CD8-positive, alpha-beta memory T cell (primary cell): ENCODE measurements at places on chromosomes 13 and 19. TPM values are rescaled to one million over a fixed set of nuclear protein-coding genes. Genes with fewer than 3 reads are reported as not detected.
A peak's percentile ranks its signal among the peaks of the same experiment; 100 is the strongest.

DNA sequence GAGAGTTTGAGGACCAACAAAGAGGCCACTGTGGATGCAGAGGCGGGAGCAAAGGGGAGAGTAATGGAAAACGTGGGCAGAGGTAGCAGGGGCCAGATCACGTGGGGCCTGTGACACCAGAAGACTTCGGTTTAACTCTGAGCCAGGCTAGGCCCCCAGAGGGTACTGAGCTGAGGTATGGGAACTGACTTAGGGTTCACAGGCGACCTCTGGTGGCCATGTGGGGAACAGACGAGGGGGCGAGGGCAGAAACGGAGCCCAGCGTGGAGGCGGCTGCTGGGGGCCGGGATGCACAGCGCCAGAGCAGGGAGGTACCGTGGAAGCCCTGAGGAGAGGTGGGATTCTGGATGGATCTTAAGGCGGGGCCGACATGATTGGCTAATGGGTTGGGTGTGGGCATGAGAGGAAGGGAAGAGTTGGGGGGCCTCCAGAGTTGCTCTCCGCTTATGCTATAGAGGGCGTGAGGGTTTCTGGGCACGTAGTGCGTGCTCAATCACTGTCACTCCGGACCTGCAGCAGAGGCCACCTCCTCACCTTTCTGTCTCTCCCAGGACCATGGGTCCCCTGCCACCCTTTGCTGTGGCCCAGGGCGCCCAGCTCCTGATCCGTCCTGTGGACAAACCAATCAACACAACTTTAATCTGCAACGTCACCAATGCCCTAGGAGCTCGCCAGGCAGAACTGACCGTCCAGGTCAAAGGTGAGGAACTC lies 13.7 kb downstream of the PVR start:
- no peak overlapping the region for H3K27ac ChIP-seq
- no peaks in the 10 kb centered on the region for H3K4me1 ChIP-seq
- no peaks in the 10 kb centered on the region for H3K36me3 ChIP-seq
- DNase-seq = peak; percentile 48

The MAMSTR gene
- 0.69 TPM for total RNA-seq

GRCh38 chr19:53626976-53627375 lies 4.8 kb upstream of the DPRX start:
- H3K27ac ChIP-seq = no peak overlapping the region
- H3K4me1 ChIP-seq = no peaks in the 10 kb centered on the region
- H3K36me3 ChIP-seq = no peaks in the 10 kb centered on the region
- no peak overlapping the region for H3K4me3 ChIP-seq
- DNase-seq = no peak

The FAM174C gene
- total RNA-seq = 113 TPM

DNA sequence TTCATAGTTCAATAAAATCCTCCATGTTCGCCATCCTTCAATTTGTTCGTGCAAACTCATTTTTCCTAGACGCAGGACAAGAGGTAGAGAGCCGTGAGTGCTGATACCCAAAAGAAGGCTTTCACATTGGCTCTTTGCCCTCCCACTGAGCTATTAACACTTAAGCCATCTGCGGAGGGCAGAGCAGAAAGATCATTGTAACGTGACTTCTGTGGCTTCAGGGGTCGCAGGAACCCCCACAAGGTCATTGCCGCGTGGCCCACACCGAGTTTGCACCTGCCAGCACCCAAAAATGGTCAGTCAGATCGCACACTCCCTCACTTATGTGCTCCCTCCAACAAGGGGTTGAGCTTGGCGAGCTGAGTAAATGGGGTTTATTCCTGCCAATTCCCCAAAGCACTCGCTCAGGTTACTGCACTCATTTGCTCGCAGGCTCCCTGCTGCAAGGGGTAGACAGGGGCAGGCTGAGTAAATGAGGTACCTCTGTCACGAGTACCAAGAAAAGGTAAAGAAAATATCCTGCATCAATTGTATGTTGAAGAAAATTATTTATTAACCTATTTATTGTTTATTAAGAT lies 144.1 kb downstream of the PRR20E start:
- H3K27me3 ChIP-seq = no peaks in the 10 kb centered on the region
- no peak overlapping the region for H3K27ac ChIP-seq
- no peak for DNase-seq

DNA sequence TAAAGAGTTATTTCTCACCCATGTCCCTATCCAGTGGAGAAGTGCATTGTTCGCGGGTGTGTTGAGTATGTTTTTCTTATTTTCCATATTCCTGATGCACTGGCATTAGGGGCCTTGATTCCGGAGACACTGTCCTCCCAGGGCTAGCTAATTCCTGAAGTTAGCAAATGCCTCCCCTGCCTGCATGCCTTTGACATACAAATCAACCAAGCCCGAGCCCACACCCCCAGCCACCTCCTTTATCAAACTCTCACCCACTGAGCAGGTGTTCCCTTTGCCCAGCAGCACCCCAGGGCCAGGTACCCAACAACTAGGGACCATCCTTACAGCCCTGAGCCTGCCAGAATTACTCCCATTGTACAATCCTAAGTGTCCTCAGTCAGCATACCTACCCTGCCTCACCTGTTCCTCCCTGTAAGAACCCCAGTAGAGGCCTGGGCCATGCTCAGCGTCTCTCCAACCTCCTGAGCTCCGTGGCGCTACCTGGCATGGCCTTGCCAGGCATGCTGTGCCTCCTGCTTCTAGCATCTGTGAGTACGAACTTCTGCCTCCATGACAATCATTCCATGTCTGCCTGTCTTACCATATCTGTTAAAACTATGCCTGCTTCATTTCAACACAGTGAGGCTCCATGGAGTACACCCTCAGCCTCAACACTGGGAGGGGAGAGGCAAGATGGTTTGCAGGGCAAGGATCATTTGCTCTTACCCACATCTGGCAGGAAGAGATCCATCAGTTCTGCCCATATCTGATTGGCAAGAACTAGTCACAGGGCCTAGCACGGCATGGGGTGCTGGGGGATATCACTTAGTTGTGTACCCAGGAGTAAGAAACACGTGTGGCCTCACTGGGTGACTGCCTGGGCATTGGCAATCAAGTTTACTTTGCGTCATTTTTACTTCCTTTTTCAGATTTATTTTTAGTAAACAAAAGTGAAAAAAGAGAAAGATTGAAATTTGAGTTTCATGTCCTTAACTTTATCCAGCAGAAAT lies 203.9 kb downstream of the SHISA2 start:
- peaks cover 24% of the 10 kb centered on the region for H3K4me1 ChIP-seq
- H3K27ac ChIP-seq = no peak overlapping the region
- H3K4me3 ChIP-seq = peak overlapping the region; percentile 31
- H3K36me3 ChIP-seq = no peaks in the 10 kb centered on the region
- H3K27me3 ChIP-seq = no peaks in the 10 kb centered on the region
- DNase-seq = no peak

- H3K36me3 ChIP-seq = no peaks in the 10 kb centered on the region
- H3K4me3 ChIP-seq = no peak overlapping the region
- H3K27ac ChIP-seq = no peak overlapping the region
- DNase-seq = no peak
- no peaks in the 10 kb centered on the region for H3K27me3 ChIP-seq
Observed at GRCh38 chr13:72208112-72208645, 341.2 kb upstream of the DACH1 start.

GRCh38 chr13:89726690-89727435 lies 1620.6 kb upstream of the MIR17HG start:
- H3K36me3 ChIP-seq = no peaks in the 10 kb centered on the region
- no peaks in the 10 kb centered on the region for H3K4me1 ChIP-seq
- DNase-seq = no peak
- no peak overlapping the region for H3K4me3 ChIP-seq
- H3K27me3 ChIP-seq = no peaks in the 10 kb centered on the region

The PSG3 gene
- not detected for total RNA-seq

GRCh38 chr19:1250437-1251260 lies 2.3 kb downstream of the MIDN start:
- DNase-seq = peak; percentile 87
- peaks cover 33% of the 10 kb centered on the region for H3K4me1 ChIP-seq
- peaks cover 18% of the 10 kb centered on the region for H3K36me3 ChIP-seq
- H3K4me3 ChIP-seq = peak overlapping the region; percentile 83
- H3K27ac ChIP-seq = peak overlapping the region; percentile 92

DNA sequence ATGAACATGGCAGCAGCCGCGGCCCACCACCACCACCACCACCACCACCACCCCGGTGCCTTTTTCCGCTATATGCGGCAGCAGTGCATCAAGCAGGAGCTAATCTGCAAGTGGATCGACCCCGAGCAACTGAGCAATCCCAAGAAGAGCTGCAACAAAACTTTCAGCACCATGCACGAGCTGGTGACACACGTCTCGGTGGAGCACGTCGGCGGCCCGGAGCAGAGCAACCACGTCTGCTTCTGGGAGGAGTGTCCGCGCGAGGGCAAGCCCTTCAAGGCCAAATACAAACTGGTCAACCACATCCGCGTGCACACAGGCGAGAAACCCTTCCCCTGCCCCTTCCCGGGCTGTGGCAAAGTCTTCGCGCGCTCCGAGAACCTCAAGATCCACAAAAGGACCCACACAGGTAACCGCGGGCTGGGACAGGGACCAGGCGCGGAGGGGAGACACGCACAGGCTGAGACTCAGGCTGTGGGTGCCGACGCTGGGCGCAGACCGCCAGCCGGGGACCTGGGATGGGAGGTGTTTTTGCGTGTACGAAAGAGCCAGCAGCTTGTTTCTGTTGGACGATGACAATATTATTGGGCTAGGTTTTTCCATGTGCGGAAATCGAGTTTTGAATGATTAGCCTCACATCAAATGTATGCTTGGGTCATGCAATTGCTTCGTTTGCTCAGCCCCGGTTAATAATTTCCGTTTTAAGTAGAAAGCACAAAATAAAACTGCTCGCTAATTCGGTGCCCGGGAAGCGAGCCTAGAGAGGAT lies 1.3 kb downstream of the ZIC2 start:
- peaks cover 27% of the 10 kb centered on the region for H3K4me1 ChIP-seq
- H3K4me3 ChIP-seq = no peak overlapping the region
- peak overlapping the region; percentile 10 for H3K27ac ChIP-seq
- H3K36me3 ChIP-seq = no peaks in the 10 kb centered on the region

- no peak overlapping the region for H3K4me3 ChIP-seq
- no peaks in the 10 kb centered on the region for H3K36me3 ChIP-seq
- H3K27me3 ChIP-seq = no peaks in the 10 kb centered on the region
- no peak for DNase-seq
- H3K27ac ChIP-seq = no peak overlapping the region
Observed at GRCh38 chr19:33724021-33724720, 72.5 kb upstream of the KCTD15 start.

DNA sequence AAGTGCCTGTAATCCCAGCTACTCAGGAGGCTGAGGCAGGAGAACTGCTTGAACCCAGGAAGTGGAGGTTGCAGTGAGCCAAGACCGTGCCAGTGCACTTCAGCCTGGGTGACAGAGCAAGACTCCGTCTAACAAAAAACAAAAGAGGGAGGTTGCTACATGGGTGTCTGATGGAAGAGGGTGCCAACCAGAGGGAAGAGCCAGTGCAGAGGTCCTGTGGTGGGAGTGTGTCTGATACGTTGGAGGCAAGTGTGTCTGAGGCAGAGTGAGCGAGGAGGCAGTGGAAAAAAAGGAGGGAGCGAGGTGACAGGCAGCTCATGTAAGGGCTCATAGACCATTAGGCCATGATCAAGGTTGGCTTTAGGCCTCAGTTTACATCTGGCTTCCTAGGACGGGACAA lies 6.8 kb downstream of the PDE4A start:
- no peak overlapping the region for H3K4me3 ChIP-seq
- no peak overlapping the region for H3K27ac ChIP-seq
- DNase-seq = no peak
- H3K36me3 ChIP-seq = no peaks in the 10 kb centered on the region
- peaks cover 13% of the 10 kb centered on the region for H3K27me3 ChIP-seq

DNA sequence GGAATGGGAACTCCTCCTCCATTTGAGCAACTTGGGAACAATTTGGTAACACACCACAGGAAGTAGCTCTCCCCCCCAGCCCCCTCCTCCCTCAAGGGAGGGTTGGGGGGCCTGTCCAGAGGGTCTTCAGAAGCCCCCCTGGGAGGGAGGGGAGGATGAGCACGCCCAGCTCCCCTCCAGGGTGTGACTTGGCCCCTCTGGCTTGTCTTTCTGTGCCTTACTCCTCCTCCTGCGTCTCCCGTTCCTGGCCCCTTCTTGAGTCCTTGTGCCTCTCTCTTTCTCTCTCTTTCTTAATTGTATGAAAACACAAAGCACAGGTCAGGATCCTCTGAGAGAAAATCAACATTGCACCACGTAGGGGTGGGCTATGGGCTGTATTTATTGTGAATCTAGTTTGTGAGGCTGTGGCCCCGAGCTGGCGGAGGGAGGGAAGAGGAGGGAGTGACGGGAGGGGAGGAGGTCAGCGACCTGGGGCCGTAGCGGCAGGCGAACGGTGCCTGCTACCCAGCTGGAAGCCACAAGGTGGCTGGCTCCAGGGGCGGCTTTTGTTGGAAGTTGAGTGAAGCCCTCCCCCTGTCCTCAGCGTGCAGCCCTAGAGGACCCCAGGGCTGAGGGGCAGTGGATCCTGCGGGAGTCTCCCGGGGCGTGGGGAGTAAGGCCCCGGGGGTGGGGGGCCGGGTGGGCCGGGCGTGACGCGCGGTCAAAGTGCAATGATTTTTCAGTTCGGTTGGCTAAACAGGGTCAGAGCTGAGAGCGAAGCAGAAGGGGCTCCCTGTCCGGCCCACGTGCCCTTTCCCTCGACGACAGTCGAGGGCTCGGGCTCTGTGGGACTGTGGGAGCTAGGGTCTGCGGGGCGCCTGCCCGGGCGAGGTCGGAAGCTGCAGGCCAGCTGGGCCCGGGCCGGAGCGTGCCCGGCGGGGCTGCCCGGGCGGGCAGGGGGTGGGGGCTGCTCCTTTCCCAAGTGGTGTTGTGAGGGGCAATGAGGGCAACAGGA lies 6.4 kb downstream of the LYL1 start:
- H3K27ac ChIP-seq = peak overlapping the region; percentile 59
- no peaks in the 10 kb centered on the region for H3K36me3 ChIP-seq
- DNase-seq = no peak
- no peak overlapping the region for H3K4me3 ChIP-seq
- H3K27me3 ChIP-seq = peaks cover 17% of the 10 kb centered on the region

- no peak overlapping the region for H3K4me3 ChIP-seq
- no peaks in the 10 kb centered on the region for H3K4me1 ChIP-seq
Observed at GRCh38 chr19:3216874-3217273, 7.6 kb upstream of the CELF5 start.

GRCh38 chr13:30331331-30331771 lies 24.0 kb upstream of the KATNAL1 start:
- peaks cover 4% of the 10 kb centered on the region for H3K4me1 ChIP-seq
- no peak overlapping the region for H3K4me3 ChIP-seq
- DNase-seq = no peak
- H3K27ac ChIP-seq = no peak overlapping the region
- no peaks in the 10 kb centered on the region for H3K27me3 ChIP-seq

DNA sequence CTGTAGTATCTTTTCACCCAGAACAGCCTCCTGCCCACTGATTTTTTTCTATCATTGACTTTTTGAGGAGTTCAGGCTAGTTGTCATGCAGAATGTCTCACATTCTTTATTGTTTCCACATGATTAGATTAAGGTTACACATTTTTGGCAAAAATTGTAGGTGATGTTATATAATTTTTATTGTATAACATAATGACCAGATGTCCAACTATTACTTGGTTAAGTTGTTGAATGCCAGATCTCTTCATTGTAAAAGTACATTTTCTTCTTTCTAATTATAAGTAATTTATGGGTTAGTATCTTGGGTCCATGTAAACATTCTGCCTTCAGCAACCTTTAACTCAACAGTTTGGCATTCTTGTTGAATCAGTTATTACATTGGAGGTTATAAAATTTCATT lies 138.4 kb downstream of the POSTN start:
- no peak overlapping the region for H3K4me3 ChIP-seq
- no peaks in the 10 kb centered on the region for H3K4me1 ChIP-seq
- no peak overlapping the region for H3K27ac ChIP-seq
- DNase-seq = no peak
- H3K36me3 ChIP-seq = no peaks in the 10 kb centered on the region
- H3K27me3 ChIP-seq = no peaks in the 10 kb centered on the region
